Endothelial cell of coronary artery (primary cell): ENCODE measurements at places on chromosomes 1 and 21. TPM values are rescaled to one million over a fixed set of nuclear protein-coding genes. Genes with fewer than 3 reads are reported as not detected.

Gene LDLRAD1
- not detected in 2 replicates for total RNA-seq

Gene OLFML2B
- 0.09 and 0.28 TPM in 2 replicates for total RNA-seq

Gene OR14A16
- not detected in 2 replicates for total RNA-seq

Gene CR2
- not detected in 2 replicates for total RNA-seq

Gene PCSK9
- total RNA-seq = under 0.01 TPM in 2 replicates

Gene PRKACB
- 19.0 and 38.0 TPM in 2 replicates for total RNA-seq

Gene GABPB2
- 6.6 and 8.6 TPM in 2 replicates for total RNA-seq
